ENCODE measurements at places on chromosomes 3 and 15.

- DNase-seq: no peak
These were observed 84.3 kb downstream of the FBLN2 start for GRCh38 chr3:13633176-13633575.

DNA sequence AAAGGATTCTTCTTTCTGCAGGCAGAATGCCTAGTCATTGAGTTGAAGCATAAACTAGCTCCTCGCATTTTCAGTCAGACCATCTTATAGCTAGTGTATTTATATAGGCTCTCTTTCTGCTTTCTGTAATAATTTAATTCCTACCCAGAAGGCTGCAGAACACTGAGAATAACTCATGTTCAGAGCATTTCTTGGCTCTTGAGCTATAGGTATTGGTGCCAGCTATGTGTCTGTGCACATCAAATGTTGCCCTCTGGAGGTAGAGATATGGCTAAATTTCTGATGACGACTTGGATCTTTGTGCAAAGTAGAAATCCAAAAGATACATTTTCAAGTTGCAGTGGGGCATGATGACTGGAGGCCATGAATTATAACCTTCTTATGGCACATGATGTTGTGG, 336.2 kb upstream of the TPM1 start:
- no peak for DNase-seq

DNA sequence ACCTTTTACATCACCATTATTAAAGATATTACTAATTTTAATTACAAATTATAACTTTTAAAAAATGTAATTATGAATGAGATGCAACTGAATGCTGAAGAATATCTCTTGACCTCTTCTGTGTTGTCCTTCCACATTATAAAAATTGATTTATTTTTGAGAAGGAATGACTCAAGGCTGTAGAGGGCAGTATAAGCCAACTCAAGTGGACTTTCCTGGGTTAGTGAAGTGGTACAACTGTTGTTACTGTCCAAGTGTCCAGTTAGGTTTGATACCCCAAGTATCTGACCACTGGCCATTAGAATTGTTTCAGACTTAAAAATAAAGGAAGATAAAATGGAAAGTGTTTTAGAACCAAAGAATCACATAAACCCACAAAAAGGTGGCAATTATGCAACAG, 51.9 kb downstream of the BBX start:
- DNase-seq: no peak

GRCh38 chr15:56892659-56893363, 25.6 kb upstream of the TCF12 start:
- no peak for DNase-seq

DNA sequence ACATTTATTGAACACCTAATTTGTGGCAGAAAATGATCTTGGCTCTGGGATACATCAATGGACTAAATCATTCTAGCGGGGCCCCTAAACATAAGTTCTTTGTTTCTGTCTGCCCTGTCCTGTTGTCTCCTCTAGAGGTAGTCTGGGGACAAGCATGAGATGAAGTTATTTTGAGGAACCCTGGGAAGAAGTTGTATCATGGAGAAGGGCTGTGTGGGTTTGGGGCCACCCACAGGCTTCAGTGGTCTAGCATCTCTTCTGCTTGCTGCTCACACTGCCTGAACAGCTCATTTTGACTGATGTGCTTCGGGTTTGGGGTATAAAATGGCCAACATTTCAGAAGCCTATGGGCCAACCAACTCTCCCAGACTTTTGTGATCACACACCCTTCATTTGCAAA, 50.3 kb upstream of the OSBPL11 start:
- no peak for DNase-seq

DNA sequence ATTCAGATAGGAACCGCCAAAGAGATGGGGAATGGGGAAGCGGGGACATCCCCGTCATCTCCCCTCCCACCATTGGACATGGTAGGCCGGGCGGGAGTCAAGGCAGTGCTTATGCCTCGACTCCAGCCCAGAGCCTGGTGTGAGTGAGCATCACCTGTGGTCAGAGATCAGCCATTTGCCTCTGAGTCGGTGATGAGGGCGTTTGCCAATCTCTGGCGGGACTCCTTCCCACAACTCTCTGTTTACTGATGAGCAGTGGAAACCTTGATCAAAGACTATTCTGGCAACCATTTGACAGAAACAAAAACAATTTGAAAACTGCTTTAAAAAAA, 63.9 kb upstream of the HES1 start:
- DNase-seq: no peak

DNA sequence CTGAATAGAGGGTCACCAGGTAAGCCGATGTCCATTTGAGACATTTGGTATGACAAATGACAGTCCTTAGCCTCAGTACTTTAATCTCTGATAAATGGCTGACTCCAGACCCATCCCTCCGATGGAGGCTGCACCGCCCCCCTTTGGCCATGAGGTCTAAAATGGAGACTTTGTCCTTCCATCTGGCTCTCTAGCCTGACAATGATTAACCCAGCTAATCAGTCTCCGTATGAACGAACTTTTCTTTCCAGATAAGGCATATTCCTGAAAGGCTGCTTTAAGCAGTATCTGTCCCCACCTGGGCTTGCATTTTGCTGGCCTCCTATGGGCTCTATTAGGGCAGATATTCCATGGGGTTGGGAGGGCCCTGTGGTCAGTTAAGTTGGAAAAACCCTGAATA, 10.8 kb upstream of the MYZAP start:
- no peak for DNase-seq

DNA sequence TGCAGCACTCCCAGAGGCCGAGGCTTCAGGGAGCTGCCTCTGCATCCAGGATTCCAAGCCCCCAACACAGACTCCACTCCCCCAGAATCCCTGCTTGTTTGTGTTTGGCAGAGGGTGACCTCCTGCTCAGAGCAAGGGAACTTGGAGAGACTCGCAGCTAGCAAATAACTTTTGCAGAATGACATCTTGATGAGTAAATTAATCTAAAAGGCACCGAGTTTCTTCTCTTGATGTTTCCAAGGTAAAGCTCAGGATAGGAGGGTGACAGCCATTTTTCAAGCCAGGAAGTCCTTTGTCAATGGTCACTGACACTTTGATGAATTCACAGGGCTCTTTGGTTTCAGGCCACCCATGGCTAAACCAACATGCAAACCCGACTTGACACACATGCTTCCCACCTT, 523.0 kb downstream of the NTRK3 start:
- no peak for DNase-seq

DNA sequence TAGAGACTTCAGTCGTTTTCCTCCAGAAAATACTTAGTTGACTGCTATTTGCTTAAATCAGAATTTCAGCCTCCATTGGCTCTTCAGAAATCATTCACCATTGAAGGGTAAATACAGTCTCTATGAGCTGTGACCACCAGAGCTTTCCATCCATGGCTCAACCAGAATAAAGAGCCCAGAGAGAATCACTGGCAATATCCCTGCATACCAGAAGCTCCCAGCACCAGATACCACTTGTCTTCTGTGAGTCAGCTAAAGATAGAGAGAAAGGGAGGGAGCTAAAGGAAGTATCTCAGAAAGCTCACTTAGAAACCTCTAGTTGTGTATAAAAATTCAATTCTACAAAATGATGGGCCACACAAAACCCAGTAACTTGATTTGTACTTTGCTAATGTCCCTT, 115.2 kb upstream of the TMCO5A start:
- DNase-seq: no peak

DNA sequence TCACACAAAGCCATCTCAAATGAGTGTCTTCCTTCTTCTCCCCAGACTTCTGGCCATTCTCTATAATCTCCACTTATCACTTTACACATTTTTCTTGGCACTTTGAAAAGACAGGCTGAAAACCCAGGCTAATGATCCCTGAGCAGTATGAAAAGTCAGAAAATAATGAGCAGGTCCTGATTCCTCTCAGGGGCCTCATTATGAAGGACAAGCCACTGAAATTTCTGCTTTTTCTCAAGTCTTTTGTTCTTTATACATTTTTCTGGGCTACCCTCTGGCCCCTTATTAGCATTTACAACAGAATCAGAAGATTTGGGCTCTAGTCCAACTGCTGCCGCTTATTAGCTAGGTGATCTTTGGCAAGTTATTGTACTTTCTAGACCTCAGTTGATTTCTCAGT, 9.5 kb upstream of the ST6GAL1 start:
- DNase-seq: no peak

DNA sequence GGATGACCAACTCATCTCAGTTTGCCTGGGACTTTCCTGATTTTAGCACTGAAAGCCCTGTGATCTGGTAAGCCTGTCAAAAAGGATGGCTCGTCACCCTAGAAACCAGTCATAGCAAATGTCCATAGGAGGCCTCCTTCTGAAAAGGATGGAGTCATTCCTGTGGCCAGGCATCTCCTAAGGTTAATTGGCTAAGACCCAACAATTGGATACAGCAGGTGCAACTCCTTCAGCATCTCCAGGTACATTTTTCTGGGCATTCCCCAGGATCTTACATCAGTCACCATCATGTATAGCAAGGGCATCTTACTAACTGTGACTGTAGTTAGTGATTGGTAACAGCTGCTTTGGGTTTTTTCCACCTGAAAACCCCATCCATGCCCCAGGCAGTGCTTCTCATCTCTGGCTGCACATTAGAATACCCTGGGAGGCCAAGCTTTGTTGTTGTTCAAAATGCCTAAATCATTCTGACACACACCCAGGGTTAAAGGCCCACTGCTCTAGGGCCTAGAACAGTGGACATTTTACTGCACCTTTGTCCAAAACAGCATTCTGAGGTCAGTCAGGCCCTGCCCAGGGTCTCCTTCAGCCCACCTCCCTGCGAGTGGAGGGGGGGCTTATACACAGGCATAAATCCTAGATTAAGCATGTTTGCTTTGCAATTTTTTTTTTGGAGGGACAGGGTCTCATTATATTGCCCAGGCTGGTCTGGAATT, 28.3 kb upstream of the GALNT15 start:
- no peak for DNase-seq

- DNase-seq: no peak
These were observed 10.3 kb upstream of the LRRC31 start for GRCh38 chr3:169879845-169880575.

DNA sequence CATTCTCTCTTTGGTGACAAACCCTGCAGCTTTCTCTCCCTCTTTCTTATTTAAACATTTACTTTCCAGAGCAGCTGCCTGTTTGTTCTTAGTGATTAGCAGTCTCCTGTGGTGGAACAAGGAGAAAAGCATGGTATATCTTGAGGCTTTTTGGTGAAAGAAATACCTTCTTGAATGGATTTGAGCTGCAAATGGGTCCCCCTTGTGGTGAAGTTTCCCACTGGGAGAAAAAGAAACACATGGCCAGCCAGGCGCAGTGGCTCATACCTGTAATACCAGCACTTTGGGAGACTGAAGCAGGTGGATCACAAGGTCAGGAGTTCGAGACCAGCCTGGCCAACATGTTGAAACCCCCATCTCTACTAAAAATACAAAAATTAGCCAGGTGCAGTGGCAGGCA, 48.3 kb upstream of the ACP3 start:
- no peak for DNase-seq

GRCh38 chr3:9730657-9731205, 804 bp upstream of the BRPF1 start:
- no peak for DNase-seq

Data from central memory CD4-positive, alpha-beta T cell (primary cell).